ENCODE measurements at places on chromosomes 11 and 22.

DNA sequence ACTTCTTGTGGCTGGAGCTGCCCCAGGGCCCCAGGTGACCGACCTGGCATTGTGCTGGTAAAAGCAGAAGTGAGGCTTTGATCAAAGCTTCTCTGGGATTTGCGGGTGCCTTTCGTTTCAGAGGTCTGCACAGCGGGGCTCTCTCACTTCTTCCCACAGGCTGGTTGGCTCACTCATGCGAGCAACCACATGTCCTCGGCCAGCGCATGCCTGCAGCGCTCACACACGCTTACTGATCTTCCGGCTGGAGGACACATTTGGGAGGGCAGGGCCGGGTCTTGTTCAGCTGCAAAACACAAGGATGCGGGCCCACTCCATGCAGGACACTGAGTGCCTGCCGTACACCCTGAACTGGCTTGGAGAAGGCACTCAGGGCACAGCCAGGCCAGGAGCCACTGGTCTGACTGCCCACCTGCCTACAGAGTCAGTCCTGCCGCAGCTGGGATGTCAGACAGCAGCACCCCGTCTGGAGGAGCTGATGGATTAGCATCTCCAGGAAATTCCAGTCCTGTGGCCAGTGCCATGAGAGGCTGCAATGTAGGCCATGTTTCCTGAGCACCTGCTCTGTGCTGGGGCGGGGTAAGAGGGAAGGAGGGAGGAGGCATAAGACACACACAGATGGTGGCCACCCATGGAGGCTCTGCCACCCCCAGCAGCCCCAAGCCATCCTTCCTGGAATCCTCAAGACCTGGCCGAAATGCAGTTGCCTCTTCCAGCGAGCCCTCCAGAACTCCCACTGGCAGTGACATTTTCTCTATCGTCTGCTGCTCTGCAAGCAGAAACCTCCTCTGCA lies 1383.2 kb downstream of the BRD1 start:
- peak; percentile 67 for DNase-seq

DNA sequence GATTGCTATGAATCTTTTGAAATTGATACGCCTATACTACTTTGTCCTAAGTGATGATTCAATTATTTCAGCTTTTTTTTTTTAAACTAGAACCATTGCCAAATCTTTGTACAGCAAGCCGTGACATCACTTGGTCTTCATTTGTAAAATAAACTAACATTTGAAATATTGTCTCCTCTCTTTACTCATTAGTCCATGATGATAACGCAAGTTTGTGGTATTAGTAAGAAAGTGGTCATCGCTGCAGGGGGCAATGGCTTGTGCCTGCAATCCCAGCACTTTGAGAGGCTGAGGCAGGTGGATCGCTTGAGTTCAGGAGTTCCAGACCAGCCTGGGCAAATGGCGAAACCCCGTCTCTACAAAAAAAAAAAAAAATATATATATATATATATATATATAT lies 12.9 kb upstream of the ARHGAP42 start:
- DNase-seq, result no peak

- no peak for DNase-seq
Observed at GRCh38 chr11:108498816-108499408, 728 bp upstream of the POGLUT3 start.

GRCh38 chr11:67494371-67495233 lies 10.6 kb downstream of the PITPNM1 start:
- DNase-seq, result peak; percentile 26

DNA sequence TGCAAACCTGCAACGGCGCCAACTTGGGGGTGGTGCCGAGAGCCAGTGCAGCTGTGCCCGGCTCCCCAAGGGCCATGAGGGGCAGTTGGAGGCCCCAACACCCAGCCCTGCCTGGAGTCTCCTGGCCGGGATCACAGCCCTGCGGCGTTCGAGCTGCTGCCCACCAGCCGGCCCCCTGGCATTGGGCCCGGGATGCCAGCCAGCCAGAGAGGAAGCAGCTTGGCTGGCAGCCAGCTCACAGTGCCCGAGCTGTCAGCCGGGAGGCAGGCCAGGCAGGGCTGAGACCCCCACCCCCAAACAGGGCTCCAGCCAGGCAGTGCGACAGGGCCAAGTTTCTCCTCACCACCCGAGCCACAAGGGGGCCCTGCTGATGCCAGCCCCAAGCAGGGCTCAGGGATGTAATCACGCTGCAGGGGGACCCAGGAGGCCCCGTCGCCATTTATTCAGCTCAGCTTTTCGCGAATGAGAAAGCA lies 26.0 kb upstream of the TCF20 start:
- DNase-seq, result no peak

DNA sequence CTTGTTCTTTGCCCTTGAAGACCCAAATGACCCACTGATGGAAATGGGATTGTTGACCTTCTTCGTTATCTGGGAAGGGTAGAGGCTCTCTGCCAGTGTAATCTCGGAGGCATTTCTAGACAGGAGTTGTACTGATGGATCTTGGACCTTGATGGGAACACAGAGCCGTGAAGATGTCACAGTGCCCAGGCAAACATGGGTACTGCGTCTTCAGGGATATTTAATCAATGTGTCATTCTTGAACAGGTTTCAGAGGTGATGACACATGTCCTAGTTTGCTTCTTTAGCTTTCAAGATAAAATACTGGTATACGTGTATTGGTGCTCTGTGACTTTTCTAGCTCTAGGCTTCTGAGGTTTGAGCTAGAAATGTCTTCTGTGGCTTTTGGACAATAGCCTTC lies 6.2 kb downstream of the LDLRAD3 start:
- DNase-seq, result no peak

- DNase-seq, result no peak
Observed at GRCh38 chr11:20017320-20017719, 143.0 kb downstream of the DBX1 start.

DNA sequence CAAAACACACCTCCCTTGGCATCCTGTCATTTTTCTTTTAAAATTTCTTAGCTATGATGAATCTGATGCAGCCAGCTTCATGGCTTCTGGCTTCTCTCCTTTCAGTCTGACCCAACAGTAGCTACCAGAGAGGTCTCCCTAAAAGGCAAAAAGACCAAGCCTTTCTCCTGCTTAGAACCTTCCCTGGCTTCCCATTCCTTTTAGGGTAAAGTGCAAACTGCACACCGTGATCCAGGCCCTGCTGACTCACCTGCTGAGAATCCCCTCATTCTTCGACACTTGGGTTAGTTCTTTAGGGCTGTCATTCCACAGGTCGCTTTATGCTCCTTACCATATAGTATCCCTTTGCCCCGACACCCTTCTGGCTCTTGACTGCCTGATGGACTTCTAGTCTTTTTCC lies 362.4 kb downstream of the MIAT start:
- DNase-seq, result no peak

- no peak for DNase-seq
Observed at GRCh38 chr11:85869781-85870180, 14.6 kb downstream of the CCDC83 start.

Data from GM12891 (cell line).